ENCODE measurements at places on chromosomes 1 and 21.

DNA sequence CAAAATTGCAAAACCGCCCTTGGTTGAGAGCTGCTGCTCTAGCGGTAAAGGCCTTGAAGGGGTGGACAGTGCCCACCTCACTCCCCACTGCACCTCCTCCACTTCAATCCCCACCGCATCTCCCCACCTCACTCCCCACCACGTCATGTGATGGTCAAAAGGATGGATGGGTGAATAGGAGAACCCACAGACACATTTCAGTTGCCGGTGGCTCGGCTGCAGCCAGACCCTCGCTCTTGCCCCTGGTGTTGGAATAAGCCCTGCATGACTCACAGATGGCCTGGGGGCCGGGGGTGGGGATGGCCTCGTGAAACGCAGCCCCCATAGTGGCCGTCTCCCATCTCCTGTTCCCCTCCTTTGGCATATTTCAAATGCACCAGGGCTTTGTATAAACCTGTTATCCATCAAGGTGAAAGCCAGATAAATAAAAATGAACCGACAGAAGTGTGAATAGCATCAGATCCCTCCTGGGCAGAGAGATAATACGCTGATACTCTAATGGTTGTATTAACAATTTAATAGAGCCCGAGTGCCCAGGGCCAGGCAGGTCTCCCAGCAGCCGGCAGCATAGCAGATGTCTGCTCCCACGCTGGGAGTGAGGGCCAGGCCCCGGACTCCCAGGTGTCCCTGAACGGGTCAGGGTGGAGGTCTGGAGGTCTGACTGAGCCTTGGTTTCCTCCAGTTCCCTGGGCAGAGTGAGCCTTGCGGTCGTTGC, 300.3 kb downstream of the NPHP4 start:
- no peak for DNase-seq

DNA sequence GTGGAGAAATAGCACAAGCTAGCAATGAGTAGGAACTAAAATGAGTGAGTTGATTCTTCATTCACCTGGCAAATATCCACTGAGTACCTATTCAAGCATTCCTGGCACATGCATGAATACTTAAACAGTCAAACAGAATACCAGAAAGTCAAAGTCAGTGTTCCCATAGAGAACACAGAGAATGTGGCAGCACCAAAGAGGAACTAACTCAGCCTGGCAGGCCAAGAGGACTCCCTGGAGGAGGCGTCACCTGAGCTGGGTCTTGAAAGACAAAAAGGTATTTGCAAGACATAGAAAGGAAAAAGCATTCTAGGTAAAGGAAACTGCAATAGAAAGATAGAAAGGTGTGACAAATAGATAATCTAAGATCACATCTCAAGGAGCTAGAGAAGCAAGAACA, 49.7 kb downstream of the DMRTA2 start:
- no peak for DNase-seq

DNA sequence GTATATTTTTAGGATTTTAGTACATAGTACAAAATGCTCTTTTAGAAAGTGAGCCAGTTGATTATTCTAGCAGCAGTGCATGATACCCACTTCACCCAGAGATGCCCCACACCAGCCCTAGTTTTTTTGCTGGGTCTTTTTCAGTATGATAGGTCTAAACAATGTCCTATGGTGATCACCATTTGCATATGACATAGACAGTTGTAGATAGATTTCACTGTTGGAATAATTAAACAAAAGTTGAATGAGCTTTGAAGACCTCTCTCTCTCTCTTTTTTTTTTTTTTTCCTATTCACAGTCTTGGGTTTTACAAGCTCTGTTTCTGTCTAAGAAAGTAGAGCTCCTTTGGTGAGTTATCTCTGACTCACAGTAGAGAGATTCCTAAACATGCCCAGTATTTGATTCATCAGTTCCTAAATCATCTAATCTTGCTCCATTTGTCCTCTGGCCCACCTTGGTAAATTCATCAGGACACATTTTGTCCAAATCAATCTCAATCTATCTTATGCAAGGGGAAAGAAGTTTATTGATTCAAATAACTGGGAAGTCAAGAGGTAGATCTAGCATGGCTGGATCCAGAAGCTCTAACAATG, 44.7 kb upstream of the VAV3 start:
- DNase-seq, result no peak

GRCh38 chr1:975365-975764, 6.5 kb downstream of the PERM1 start:
- no peak for DNase-seq

DNA sequence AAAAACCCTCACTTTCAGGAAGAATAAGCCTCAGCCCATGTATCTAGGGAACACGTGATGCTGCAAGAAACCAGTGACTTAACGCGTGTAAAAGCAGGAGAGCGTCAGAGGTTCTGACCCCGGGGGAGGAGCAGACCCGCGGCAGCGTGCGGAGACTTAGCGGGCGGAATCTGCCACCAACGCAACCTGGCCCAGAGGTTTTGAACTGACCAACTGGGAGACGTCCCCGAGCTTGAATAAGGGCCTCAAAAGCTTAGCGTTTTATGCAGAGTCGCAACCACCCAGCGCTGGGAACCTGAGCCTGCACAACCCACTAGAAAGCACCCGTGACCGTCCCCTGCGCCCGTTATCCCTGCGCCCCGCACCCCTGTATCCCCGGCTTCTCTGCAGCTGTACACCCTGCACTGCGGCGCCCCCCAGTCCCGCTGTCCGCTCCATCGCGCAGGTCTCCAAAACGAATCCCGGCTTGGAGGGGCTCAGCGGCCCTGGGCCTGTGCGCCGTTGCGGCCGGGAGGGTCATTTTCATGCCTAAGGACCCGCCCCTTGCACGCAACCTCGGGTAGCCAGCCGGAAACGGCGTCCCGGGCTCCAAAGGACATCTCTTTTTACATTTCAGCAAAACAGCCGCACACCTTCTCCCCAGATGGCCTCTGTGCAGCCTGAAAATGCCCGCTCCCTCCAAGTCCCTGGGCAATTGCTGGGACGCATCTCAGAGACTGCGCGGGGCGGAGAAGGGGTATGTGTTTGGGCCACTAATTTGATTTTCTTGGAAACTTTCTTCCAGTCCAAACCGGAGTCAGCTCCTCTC, 29.4 kb upstream of the TRIM17 start:
- DNase-seq, result no peak

- no peak for DNase-seq
Observed at GRCh38 chr1:33274446-33274845, 18.2 kb downstream of the ZNF362 start.

DNA sequence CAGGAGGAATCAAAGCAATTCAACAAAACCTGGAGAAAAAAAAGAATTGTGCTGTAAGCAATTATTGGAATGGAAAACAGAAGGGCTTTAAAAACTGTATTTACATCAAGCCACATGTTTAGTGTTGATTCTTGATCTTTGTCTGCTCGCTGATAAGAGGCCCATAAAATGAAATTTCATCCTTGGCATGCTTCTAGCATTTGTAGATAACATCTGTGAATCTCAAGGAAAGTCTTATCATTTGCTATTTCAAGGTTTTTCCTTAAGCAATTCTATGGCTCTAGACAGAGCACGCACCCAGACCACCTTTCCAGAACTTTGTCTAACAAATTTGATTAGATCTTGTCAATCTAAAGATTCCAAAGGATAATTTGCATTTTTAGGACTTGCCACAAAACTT, 181.0 kb upstream of the FGGY start:
- DNase-seq, result no peak

GRCh38 chr1:84704872-84705417, 14.7 kb upstream of the SSX2IP start:
- no peak for DNase-seq

- DNase-seq, result no peak
Observed at GRCh38 chr1:41325801-41326200, 35.4 kb upstream of the FOXO6 start.

DNA sequence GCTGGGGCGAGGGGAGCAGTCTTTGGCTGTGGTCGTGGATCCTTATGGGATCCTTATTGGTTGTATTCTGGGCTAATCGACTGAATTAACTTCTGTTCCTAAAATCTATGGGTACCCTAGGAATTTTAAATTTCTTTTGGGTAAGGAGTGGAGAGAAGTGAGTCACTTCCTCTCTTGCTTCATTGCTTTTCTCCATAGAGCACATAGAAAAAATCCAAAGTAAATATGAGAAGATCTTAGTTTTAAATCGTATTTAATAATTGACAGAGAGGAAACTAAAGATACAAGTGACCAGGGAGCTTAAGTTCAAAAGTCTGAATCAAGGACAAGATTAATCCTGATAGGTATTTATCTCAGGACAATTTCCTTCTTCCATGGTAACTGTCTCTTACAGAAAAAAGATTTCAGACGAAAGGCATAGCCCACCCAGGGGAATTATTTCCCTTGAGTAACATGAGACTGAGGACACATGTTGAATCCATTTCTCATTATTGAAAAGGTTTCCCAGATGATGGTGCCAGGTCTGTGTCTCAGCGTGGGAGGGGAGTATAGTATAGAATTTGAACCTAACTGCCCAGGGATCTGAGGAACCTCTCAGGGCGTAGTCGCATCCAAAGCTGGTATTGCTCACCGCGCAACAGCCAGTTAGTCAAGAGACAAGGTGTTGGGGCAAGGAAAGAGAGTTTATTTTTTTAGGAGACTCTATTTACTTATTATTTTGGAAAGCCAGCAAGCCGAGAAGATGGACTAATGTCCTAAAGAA, 28.7 kb upstream of the FASLG start:
- DNase-seq, result no peak

DNA sequence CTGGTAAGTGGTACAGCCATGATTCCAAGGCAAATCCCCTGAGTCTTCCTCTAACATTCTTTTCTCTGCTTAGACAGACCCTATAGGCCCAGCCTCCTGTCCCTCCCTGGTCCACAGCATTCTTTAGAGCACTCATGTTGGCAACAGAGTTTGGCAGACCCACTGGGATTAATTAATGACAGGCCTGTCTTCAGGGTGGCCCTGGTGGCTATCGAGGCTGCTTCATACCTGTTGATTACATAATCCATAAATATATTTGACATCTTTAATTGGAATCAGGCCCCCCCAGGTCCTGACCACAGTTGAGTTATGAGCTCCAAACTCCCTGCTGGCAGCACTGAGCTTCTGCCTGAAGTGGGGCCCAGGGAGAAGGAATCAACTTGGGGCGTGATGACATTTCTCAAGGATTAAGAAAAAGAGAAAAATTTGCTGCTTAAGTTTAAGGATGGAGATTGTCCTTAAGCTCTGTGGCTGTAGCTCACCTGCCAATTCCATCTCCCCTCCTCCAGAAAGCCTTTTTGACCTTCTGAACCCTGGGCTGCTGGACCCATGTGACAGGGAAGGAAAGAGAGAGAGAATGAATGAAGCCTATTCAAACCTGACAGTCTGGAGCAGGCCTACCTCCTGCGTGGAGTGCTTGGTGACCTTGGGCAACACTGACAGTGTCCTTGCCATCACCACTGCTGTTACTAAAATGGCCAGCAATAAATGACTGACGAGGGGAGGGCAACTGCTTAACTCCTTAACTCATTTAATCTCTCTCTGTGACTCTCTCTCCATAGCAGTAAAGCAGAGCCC, 156.6 kb downstream of the TRABD2B start:
- DNase-seq, result no peak

GRCh38 chr1:246069581-246069980, 437.5 kb downstream of the SMYD3 start:
- DNase-seq, result no peak

GRCh38 chr1:119010201-119010600, 22.1 kb upstream of the TBX15 start:
- no peak for DNase-seq

GRCh38 chr1:243475966-243476365, 220.1 kb downstream of the SDCCAG8 start:
- DNase-seq, result no peak

GRCh38 chr1:221527886-221528624, 213.8 kb downstream of the DUSP10 start:
- no peak for DNase-seq

DNA sequence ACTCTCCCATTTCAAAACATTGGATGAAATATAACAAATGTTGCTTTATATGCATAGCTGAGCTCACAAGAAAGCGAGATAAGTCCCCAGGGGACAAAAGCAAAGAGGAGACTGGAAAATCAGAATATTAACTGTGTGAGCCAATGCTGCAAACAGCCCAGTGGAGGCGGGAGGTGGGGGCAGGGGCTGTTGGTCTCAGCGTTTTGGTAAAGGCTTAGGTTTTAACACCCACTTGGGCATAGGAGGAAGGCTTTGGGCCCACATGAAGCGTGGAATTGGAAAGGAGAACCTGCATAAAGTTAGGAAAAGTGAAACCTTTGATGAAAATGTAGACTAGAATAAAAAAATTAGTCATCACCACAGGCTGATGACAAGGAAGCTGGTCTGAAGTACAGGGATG, 30.2 kb upstream of the SMIM12 start:
- no peak for DNase-seq

- no peak for DNase-seq
Observed at GRCh38 chr21:39077876-39078275, 105.4 kb downstream of the PSMG1 start.

DNA sequence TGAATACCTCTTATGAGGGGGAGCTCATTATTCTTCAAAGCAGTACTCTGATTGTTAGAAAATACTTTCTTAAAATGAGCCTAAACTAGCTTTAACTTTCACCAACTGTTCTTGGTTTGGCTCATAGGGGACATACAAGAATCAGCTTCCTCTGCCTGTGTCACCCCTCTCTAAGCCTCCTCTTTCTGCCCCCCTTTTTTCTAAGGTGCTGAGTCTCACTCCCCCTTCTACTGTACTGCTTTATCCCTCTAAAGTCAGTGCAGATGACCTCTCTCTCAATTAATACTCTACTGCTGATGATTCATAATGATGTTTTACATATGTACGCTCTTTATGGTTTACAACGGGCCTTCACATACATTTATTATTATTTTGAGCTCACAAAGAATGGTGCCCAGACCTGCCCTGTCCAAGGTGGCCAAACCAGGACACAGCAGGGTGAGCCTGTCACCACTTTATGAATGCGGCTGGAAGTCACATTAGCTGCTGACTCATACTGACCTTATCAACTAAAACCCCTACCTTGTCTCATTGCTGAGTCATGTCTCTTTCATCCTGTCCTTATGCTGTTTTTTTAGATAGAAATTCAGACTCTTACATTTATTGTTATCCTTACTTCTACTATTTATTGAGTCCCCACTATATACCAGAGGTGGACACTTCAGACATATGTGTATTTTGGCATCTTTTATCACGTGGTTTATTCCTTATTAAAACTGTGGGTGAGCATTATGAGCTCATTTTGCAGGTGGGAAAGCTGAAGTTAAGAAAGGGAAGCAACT, 126.9 kb downstream of the RNF220 start:
- DNase-seq, result no peak

GRCh38 chr21:44935533-44935927, 4.3 kb upstream of the SLX9 start:
- no peak for DNase-seq

DNA sequence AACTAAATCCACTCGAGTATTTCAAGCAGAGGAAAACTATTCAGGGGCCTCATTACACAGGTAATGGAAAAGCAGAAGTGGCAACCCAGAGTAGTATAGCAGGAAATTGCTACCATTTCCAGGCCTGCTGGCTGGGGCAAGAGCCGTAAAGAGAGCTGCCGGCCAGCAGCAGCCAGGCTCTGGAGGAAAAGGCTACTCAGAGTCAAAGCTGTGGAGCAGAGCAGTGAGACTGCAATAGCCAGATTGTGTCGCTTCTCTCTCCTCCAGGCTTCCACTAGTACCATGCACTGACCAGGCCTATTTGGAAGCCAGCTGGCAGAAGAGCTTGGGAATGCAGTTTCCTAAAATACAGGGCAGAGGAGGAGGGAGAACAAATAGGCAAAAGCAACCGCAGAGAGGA, 155.5 kb downstream of the OMA1 start:
- no peak for DNase-seq

GRCh38 chr1:11558276-11558675, 79.3 kb downstream of the DISP3 start:
- DNase-seq, result no peak
